ENCODE measurements at places on chromosomes 12 and 14.

- no peak for DNase-seq
Observed at GRCh38 chr12:79124385-79124784, 259.8 kb downstream of the SYT1 start.

GRCh38 chr14:83085136-83085535, 1551.5 kb upstream of the SEL1L start:
- DNase-seq, result no peak

DNA sequence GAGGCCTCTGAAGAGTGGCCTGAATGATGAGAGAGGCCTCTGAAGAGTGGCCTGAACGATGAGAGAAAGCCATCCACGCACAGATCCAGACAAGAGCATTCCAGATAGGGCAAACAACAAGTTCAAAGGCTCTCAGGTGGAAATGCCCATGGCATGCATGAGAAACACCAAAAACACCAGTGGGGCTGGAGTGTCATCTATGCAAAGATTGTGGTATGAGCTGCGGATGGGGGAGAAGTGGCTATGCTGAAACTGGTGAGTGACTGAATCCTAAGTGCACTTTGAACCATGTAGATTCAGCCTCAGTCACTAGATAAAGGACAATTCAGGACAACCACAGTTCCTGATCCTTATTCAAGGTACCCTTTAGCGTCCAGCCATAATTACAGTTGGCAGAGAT, 79.4 kb upstream of the GZMB start:
- DNase-seq, result no peak

DNA sequence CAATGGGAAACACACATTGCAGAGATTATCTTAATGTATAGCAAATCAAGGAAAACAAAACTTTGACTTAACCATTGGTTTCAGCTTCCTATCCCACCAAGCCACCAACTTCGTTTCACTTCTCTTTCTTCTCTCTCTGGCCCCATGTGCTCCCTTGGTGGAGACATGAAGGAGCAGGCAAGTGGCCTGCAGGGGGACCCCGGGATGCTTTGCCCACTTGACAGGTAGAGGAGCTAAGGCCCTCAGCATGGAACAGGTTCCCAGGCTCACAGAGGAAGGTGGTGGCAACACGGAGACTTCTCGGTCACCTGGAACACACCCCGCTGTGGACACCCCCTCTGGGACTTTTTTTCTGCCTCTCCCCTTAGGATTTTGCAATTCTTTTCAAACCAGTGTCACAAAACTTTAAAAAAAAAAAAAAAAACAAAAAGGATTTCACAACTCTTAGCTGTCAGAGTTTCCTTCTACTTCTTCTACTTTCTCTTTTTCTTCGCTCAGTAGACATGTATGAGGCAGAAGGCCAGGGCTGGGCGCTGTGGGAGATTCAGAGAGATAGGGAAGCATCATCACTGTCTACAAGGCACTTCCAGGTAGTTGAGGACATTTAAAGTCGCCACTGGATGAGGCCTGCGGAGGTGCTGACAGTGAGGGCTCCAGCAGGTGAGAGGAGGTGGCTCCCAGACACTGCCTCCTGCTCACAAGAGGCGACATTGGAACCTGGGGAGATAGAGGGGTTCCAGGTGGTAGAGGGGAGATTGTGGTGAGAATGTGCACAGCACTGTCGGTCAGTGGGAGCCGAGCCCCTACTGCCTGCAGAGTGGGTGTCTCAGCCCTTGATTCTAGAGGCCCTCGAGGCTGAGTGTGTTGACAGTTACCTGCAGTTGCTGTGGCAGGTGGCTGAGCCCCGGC, 119.6 kb downstream of the GCH1 start:
- peak; percentile 48 for DNase-seq

DNA sequence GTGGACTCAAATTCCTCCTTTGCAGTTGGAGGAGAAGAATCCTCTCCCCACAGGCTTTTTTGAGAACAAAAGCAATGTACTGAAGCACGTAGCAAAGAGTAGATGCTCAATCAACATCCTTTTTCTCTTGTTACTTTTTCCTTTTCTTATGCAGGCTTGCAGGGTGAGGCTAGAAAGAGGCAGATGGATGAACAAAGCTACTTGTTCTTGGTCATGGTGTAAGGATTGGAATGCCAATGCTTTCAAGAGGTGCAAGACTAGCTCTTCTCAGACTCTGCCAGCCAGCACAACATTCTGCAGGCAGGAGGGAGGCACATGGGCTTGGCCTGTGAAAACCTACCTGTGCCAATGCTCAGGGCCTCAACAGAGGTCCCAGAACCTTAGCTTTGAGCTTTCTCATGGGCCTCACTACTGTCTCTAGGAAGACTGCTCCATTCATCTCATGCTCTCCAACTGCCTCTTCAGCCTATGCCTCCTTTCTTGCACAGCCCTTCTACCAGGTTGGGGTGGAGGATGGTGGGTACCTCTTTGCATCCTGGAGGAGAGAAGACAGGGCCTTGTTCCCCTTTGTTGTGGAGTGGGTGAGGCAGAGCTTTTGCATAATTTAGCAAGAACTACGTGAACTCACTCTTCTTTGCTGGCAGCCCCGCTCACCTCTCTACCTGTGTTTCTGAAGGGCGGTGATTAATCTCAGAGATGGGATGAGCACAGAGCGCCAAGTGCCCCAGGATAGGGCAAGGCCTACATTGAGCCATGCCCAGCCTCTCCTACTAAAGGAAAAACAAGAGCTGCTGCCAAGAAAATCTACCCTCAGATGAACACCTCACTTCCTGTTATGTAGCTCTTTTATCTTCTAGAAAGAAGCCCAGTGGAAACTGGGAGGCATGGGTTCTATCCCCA, 1119.7 kb downstream of the VRK1 start:
- no peak for DNase-seq

- no peak for DNase-seq
Observed at GRCh38 chr12:125549171-125549570, 483.9 kb downstream of the AACS start.

- DNase-seq, result no peak
Observed at GRCh38 chr12:107429006-107429705, 256.4 kb upstream of the PWP1 start.

- peak; percentile 58 for DNase-seq
Observed at GRCh38 chr12:14454098-14454907, 88.8 kb downstream of the ATF7IP start.
